Hematopoietic multipotent progenitor cell treated with erythropoietin and hydrocortisone succinate and interleukin-3 and kit ligand, for 8 days (in vitro differentiated cells): ENCODE measurements at places on chromosomes 6 and 20.

DNA sequence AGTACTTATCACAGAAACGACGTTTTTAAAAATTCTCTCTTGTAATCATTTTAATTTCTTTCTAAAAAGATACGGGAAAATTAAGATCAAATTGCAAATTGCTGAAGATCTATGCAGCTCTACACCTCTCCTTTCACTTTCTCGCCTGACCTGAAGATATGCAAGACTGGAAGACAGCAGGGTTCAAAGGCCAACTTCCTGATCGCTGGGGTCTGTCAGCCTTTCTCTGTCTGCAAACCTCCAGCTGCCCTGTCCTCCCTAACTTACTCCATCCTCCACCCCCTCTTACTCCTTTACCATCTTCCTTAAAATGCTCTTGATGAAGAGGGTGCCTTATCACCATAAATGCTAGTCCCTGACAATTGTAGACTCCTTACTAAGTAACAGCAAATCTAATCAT lies 63.7 kb downstream of the POPDC3 start:
- DNase-seq, result no peak

DNA sequence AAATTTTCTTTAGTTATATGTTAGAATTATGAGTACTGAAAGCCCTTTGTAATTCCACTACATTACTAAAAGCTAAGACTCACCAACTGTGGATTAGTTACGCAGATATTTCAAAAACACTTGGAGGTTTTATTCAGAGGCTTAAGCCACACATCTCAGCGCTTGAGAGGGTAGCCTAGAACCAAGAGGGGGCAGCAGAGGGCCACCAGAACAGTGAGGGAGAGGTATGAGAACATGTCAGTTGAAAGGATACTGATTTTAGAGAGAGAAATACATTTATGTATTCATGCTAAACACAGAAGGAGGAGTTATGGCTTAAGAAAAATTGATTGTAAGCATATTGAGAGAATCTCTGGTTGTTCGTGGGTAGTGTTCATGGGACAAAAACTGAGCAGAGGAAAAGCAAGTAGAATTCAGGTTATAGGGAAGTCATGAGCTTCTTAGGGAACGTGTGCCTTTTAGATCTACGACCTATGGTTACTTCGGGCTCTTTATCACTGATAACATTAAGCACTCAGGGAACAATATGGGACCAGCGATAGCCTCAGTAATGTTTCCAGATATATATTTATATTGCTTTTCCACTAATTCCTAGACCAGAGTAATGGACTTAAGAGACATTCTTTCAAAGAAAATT lies 20.4 kb upstream of the SERINC1 start:
- peak; percentile 87 for DNase-seq

- no peak for DNase-seq
These were observed 13.3 kb downstream of the FRK start for GRCh38 chr6:116047173-116047933.

DNA sequence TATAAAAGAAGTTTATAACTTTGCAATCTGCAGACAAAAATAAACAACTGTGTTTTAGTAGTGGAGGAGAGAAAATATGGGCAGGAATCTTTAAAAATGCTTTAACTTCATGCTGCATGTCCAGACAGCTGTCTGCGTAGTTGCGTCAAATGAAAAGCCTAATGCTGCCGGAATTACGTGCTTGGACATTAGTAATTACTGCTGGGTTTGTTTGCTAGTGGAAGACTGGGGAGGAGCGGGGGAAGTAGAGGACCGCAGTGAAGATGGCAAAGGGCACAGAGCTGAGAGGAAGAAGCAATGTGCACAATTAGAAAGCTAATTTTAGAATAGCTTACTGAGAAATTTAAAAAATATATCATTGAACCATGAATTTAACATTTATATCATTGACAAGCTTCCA lies 2.4 kb downstream of the SNAP25 start:
- no peak for DNase-seq

DNA sequence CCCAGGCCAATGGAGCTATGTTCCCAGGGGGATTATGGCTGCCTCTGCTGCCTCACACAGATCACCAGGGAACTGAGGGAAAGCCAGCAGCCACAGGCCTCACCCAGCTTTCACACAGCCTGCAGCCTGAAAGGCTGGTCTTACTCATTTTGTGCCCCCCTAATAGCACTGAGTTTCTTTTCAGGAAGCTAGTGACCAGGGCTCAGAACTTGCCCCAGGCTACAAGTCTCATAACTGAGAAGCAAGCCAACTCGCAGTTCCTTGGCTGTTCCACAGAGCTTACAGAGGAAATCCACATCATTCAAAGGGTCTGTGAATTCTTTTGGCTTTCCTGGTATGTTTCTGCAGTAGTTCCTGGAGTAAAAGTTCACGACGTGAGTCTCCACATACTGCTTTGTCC lies 524.8 kb upstream of the GJE1 start:
- DNase-seq, result no peak

DNA sequence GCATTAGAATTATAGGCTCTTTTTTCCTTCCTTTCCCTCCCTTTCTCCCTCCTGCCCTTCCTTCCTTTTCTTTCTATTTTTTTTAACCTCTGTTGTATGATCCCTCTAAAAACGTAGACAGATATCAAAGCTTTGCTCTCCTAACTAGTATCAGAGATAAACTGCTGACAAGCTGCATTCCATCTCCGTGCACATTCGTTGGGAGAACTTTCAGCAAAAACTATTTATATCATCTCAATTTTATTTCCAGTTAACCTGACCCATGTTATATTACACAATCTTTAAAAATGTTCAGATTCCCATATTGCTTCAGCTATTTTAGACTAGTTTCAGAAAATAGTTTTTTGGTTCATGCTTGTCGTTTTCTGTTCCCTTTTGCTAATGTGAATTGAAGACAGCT lies 47.3 kb downstream of the RNF217 start:
- no peak for DNase-seq

- DNase-seq, result no peak
These were observed 10.4 kb downstream of the CALHM6 start for GRCh38 chr6:116471531-116471930.

DNA sequence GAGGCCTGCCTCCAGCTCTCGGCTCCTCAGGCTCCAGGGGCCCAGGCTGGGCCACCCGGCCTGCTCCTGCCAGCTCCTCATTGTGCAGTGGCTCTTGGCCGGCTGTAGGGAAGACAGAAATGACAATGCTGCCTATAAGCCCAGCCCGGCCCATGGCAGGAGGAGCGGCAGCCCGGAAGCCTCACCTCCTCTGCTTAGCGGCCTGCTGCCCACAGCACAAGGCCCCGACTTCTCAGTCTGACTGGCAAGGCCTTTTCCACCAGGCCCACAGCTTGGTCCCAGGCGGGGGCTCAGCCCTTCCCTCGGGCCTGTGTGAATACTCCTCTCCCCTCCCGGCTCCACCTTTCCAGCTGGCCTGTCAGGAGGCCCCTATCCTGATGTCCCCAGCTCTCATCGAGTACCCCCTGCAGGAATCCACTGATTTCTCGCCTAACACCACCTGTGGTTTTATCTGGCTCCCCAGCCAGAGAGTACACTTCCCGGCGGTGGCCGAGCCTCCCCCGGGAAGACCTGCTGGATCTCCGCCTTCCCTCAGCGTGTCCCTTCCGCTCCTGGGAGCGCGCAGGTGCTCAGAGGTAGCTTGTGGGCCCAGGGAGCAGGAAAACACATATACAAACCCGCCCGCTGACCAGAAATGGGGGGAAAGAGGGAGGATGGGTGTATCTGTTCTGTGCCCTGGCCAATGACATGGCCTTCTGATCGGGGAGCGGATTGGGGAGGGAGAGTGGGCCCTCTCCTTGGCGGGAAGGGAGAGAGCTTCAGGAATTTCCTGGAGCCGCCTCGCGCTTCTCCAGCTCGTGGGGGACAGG lies 963 bp downstream of the DDRGK1 start:
- DNase-seq, result peak; percentile 82

DNA sequence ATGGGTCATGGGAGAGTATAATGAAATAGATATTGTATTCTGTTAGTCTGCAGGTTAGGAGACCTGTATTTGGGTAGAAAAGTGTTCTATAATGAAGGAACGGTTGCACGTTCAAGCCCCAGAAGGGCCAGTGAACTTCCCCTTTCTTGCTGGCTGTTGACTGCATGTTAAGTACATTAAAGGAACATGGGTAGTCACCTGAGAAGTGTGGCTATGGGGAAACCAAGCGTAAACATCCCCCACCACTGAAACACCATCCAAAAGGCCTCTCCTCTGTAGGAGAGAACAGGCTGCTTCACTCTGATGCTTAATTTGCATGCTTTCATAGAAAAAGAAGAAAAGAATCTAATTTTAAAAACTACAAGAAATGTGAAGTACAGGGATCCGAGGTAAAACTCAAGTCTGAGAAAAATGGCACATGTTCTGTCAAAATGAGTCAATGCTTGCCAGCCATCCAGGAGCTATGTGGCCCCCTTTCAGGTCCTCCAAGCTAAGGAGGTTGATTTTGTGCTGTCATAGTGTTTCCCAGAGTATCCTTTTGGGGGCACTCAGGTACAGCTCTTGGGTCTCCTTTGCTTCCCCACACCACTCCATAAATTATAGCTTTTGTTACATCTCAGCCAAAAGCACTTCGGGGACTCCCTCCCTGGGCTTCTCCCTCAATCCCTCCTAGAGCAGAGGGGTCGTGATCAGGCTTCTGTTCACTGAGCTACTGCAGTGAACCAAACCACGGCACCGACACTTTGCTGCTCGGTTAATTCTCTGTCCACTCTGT lies 283.7 kb upstream of the AGPAT4 start:
- DNase-seq, result no peak

GRCh38 chr20:21615617-21616080 lies 89.8 kb upstream of the PAX1 start:
- peak; percentile 25 for DNase-seq

- DNase-seq, result peak; percentile 49
These were observed 336 bp upstream of the LY6G5C start for GRCh38 chr6:31681135-31681671.

GRCh38 chr20:34532756-34533155 lies 16.5 kb downstream of the DYNLRB1 start:
- DNase-seq, result no peak

- no peak for DNase-seq
These were observed 8.4 kb upstream of the SGK2 start for GRCh38 chr20:43550456-43550855.

DNA sequence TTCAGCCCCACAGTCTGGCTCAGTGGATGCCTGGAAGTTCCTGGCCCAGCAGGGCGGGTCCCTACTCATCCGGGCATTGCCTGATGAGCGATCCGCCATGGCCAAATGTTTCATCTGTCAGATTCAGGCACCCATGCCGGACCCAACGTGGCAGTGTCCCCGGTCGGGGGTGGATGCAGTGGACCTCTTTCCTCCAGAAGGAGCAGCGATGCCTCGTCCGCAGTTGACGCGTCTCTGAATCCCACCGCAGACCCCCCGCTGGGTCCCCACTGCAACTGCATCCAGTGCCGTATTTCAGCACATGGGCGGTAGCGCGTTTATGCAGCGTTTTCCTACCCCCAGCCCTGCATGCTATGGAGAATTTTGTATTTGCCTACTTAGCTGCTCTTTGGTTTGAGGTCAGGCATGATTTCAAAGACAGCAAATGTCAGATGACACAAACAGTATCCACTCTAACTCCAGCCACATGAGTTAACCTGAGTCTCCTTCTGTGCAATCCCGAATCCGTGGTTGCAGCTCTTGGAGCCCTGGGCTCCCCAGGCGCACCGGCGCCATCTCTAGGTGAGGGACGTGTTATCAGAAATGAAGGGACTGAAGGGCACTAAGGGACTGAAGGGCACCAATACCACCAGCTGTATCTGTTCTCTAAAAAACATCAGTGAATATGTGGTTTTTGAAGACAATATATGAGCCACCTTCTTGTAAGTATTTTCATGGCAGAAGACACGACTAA lies 72.6 kb upstream of the THBS2 start:
- DNase-seq, result peak; percentile 2

DNA sequence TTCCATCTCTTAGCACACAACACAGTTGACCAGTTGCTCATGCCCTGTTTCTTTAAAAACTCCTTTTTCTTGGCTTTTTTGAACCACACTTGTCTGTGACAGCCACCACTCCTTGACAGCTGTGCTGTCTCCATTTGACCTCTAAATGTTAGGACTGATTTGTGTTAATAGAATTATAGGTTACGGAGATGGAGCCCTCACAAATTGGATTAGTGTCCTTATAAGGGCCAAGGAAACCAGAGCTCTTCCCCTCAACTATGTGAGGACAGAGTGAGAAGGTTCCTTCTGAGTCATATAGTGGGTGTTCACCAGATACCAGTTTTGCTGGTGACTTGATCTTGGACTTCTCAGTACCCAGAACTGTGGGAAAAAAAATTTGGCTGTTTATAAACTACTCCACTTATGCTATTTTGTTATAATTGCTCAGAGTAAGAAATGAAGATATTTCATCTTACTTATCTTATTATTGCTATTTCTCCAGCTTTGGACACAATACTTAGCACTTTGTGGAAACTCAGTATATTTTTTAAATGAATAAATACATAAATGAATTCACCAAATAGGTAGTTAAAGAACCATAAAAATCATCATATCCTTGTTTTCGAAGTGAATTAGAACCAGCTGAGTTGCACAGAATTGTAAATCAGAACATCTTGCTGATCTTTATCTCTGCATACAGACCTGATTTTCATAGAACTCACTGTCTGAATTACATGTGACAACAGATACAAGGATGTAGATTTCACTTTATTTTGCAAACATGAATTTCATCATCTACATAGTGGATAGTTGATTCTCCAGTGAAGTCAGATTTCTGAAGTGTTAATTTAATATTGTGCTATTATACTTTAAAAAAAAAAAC lies 598.5 kb upstream of the IRAK1BP1 start:
- no peak for DNase-seq

DNA sequence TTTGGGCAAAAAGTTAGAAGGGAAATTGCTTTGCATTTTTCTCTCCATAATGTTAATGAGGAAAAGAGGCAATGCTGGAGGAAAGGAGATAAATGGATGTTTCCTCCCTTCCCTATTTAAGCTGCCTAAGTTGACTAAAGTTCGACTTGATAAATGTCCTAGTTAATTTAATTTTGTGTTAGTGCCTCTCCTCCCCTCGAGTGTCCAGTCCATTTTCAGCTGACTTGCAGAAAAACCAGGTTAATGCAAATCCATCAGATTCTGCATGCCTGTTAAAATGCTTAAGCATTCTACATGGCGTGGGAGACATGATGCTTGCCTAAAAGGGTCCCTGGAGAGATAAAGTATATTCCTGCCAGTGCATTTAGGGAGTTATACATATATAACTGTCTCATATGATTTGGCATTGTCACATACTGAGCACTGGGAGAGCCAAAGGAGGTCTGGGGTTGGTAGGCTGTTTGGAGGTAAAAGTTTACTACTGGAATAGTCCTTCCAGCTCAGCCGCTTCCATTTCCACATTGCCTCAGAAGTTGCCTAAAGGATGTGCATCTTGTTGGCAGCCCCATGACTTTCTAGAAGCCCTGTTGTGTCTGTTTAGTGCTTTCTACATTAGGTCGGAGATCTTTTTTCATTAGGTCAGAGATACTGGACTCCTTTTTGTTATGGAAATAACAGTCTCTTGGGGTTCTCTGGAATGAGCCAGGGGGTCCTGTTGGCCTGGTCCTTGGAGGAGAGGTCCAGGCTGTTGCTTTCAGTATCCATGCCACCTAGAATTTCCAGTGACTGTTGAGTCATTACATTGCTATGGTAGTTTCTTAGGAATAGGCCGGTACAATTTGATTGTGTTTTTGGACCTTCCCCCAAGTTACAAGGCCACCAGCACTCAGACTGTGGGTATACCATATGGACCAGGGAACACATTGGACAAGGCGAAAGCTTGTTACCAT lies 30.4 kb downstream of the JARID2 start:
- DNase-seq, result no peak

- DNase-seq, result peak; percentile 68
These were observed 8.8 kb upstream of the SRSF6 start for GRCh38 chr20:43448748-43449535.
